ENCODE measurements at places on chromosomes 12 and 14. TPM values are rescaled to one million over a fixed set of nuclear protein-coding genes. Genes with fewer than 3 reads are reported as not detected.

- DNase-seq, result no peak
Observed at GRCh38 chr12:785706-786105, 33.3 kb downstream of the WNK1 start.

GRCh38 chr12:118046430-118046829 lies 14.5 kb downstream of the WSB2 start:
- DNase-seq, result no peak

DNA sequence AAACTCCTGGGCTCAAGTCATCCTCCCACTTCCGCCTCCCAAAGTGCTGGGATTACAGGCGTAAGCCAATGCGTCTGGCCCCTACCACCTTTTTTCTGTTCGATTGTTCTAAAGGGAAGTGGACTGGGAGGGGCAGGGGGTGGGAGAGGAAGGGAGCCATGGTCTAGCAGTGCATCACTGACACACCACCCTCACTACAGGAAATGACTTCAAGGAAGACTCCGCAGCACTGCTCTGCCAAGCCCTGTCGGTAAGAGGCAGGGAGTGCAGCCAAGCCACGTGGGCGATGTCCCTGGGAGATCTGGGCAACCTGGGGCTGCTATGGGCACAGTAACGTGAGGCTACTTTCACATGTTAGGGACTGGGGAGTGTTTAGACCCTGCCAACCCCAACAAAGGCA lies 18.0 kb downstream of the LRRC74A start:
- no peak for DNase-seq

DNA sequence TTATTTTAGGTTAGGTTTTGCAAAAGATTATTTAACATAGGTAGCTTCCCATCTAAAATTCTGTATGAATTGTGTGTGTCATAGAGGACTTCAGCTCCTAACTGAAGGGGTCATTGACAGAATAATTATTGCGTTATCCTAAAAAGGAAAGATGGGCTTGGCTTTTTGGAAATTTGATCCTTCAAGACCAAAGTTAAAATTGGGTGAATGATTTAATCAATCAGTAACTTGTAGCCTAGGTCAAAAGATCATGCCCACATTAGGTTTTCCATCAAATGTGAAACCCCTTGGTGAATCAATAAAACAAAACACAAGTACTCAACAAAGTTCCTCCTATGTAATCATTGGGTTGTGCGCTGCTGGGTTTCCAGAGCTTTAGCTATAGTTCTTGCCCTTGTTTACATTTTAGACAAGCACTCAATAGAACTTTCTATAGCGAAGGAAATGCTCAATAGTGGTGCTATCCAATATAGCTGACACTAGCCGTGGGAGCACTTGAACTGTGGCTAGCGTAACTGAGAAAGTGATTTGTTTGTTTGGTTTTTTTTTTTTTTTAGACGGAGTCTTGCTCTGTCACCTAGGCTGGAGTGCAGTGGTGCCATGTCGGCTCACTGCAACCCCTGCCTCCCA lies 37.6 kb upstream of the ARHGAP5 start:
- DNase-seq, result no peak

- no peak for DNase-seq
Observed at GRCh38 chr12:106434526-106434925, 77.0 kb downstream of the POLR3B start.

- DNase-seq, result no peak
Observed at GRCh38 chr14:21414137-21414631, 30.4 kb upstream of the SUPT16H start.

DNA sequence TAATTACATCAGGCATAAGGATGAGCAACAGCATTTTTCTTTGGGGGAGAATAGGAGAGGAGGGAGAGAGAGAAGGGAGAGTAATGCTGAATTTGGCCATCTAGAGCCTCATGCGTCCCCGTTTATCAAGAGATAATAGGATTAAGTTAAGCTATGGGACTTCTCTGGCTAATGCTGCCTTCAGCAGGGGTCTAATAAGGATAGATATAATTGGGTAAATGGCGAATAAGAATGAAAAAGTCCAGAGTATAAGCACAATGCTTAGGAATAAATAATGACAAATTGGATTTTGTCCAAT lies 470.0 kb downstream of the EGLN3 start:
- no peak for DNase-seq

DNA sequence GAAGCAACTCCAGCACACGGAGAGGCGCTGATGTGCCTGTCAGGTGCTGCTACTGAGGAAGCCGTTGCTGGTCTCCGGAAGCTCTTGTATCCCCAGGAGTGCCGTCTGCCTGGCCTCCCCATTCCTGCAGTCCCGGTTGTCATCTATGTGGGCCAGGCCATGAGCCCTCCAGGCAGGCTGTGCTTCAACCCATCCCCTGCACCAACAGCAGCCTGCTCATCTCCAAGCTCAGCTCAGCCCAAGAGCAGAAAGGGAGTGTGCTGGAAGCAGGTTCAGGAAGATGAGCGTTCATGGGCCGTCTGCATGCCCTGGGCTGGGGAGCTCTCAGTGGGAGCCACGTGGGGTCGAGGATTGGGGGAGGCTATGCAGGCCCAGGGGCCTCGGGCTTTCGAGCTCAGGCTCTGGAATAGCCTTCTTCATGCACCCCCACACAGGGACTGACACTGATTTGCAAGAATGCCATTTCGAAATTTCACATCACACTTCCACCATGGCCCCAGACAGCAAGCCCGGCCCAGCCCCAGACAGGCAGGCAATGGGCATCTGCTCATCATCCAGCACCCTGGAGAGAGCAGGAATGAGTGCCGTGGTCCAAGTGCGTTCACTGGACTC lies 164.5 kb downstream of the KIF26A start:
- DNase-seq, result no peak

GRCh38 chr12:110865521-110865920 lies 18.7 kb downstream of the CCDC63 start:
- DNase-seq, result no peak

DNA sequence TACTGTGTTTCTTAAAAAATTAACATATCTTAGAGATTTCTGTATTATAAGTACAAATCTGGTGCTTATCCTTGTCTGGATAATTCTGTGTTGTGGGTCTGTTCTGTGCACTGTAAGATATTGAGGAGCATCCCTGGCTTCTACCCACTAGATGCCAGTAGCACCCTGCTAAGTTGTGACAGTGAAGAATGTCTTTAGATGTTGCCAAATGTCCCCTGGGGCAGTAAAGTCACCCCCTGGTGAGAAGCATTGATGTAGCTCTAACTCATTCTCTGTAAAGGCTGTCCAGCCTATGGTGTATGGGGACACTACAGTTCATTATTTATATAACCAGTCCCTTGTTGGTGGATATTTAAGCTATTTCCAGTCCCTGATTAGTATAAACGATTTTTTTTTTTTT lies 31.4 kb downstream of the MAP1LC3B2 start:
- peak; percentile 37 for DNase-seq

DNA sequence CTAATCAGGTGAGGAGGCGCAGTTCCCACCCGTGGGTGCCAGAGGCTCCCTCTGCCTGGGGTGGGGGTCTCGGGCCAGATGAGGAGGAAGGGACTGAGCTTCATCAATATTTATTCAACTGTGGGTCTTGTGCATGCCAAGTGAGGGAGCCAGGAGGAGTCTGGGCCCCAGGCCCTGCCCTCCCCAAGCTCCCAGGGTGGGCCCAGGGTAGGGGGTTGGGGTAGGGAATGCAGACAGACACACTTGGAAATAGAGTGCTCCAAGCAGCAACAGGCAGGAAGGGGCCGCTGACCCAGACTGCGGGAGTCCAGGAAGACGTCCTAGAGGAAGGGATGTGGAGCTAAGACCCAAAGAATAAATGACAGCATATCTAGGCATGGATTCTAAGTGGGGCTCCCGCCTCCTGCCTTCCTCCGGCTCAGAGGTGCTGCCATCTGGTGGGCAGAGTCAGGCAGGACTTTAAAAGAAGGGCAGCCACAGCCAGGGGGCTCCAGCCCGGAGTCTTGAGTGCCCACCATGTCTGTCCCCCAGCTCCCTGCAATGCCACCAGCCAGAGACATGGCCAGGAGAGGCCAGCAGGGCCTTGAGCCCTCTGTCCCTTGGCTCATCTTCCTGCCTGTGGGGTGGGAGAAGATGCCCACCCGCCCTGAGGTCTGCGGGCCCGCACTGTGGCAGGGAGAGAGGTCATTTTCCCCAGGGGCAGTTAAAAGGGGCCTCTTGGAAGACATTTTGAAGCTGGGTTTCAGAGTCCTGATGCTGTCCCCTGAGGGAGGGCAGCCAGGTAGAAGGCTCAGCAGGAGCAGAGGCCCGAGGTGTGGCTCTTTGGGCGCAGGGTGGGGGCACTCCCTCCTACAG lies 70.1 kb downstream of the PHETA1 start:
- peak; percentile 66 for DNase-seq

GRCh38 chr12:29201296-29201695 lies 52.2 kb downstream of the FAR2 start:
- DNase-seq, result no peak

DNA sequence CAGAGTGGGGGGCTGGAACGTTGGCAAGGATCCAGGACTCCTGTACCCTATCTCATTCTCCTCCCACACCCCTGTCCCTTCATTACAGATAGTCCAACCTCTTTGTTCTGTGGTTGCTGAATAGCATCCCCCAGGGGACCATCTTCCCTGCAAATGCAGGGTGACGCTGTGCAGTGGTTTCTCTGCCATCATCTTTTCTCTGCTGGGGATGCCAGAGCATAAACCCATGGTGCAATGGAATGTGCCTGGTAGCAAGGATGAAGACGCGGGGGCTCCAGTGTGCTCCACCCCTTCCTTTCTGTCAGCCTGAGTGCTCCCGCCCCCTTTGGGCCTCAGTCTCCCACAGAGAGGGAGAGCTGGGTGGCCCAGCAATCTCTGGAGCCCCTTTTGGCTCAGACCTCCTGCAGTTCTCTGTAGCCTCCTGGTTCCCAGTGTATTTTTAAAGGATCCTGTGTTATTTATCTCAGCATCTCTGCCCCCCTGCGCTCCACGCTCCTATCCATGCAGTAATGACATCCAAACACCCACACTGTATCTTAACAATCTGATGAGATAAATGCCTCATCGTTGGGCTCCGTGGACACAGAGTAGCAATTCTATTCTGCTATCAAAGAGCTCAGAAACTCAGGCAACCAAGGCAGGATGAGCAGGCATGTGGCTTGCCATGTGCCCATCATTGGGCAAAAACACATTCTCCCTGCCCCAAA lies 212.8 kb downstream of the CACNA1C start:
- no peak for DNase-seq

DNA sequence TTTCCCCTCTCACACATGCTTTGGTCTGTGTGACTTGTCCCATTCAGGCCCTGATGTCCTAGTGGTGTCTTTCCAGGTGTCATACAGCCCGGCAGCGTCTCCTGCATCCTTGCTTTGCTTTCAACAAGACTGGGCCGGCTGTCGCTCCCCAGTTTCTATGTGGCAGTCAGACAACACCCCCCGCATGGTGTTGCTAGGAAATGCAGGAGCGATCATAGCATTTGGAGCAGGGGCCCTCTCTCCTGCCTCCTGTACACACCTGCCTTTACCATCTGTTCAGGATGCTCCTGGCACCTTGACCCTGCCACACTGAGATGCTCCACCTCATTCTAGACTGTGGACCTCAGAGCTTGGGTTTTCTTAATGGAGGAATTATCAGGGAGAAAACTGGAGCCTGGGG lies 29.5 kb downstream of the CACNA1C start:
- DNase-seq, result no peak

- peak; percentile 13 for DNase-seq
Observed at GRCh38 chr14:105053996-105054395, 11.2 kb downstream of the GPR132 start.

GRCh38 chr12:168763-169525 lies 45.0 kb downstream of the SLC6A12 start:
- no peak for DNase-seq

- no peak for DNase-seq
Observed at GRCh38 chr14:20440882-20441281, 4.9 kb upstream of the KLHL33 start.

- DNase-seq, result no peak
Observed at GRCh38 chr12:130479401-130480125, 141.9 kb downstream of the PIWIL1 start.

DNA sequence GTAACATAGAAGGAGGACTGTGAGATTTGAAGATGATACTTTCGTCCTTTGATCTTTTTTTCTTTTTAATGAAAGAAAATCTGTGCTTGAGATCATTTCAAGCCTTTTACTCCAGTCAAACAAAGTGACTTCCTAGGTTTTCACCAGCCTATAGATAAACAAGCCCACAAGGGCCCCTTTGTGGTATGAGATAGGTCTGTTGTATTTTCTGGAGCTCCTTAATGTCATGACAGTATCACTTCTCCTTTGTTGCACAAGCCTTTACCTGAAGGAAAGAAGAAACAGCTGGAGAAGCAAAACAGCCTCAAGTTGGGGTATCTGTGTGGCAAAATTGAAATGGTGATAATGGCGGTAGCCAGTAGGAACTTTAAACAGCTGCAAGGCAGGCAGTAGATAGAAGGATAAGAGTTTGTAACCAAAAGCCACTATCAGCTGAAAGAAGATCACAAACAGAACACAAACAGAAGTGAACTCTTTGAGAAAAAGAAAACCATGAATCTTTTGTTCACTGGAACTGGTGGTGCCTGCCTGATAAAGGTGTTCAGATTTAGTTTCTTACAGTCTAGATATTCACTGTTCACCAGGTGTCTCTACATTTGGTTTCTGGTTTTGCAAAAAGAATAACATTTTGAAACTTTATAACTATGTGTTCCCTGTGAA lies 96.8 kb downstream of the LGR5 start:
- DNase-seq, result no peak

- DNase-seq, result no peak
Observed at GRCh38 chr12:38123566-38124246, 192.9 kb upstream of the ALG10B start.

Gene SLCO1B1
- total RNA-seq, result not detected

Gene LHX5
- total RNA-seq, result not detected

Gene C1S
- 0.64 TPM for total RNA-seq

Gene PELI2
- total RNA-seq, result 18.9 TPM

Gene FBLN5
- 0.37 TPM for total RNA-seq

Gene GSC
- total RNA-seq, result not detected

Gene GRIP1
- 0.51 TPM for total RNA-seq

Measured in B cell (primary cell).